ENCODE measurements at places on chromosomes 2 and 18. TPM values are rescaled to one million over a fixed set of nuclear protein-coding genes. Genes with fewer than 3 reads are reported as not detected.
A peak's percentile ranks its signal among the peaks of the same experiment; 100 is the strongest.

EIF5B gene
- 22.8 TPM for total RNA-seq

COLEC12 gene
- 60.6 TPM for total RNA-seq

TFPI gene
- total RNA-seq = 111 TPM

TWIST2 gene
- total RNA-seq = 118 TPM

EGR4 gene
- total RNA-seq = under 0.01 TPM

GAL3ST2 gene
- total RNA-seq = not detected

RNF152 gene
- total RNA-seq = 24.4 TPM

- H3K36me3 ChIP-seq = peaks cover 13% of the 10 kb centered on the region
- H3K4me3 ChIP-seq = no peak overlapping the region
- H3K27me3 ChIP-seq = no peaks in the 10 kb centered on the region
- H3K27ac ChIP-seq = no peak overlapping the region
Measured at GRCh38 chr18:76922107-76922506, 99.8 kb downstream of the ZNF236 start.

GRCh38 chr18:36025025-36025424, 42.3 kb downstream of the RPRD1A start:
- H3K4me3 ChIP-seq = no peak overlapping the region
- H3K27me3 ChIP-seq = no peaks in the 10 kb centered on the region
- peaks cover 2% of the 10 kb centered on the region for H3K36me3 ChIP-seq

DNA sequence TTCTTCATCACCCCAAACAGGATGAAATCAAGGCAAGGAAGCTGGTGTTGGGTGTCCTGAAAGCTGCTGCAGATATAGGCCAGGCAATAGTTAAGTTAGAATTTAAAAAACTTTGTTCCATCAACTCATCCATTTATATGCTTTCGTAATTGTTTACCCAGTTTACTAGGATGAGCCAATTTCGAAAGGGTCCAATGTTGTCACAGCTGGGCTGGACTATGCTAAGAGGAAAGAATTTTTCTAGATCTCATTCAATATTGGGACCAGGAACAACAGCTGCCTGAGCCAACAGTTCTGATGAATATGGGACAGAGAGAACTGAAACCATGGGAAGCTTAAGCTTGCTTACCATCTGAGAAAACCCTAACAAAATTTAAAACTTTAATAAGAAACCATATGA, 21.6 kb upstream of the SP3 start:
- no peaks in the 10 kb centered on the region for H3K27me3 ChIP-seq
- no peak overlapping the region for H3K4me3 ChIP-seq
- DNase-seq = peak; percentile 78
- H3K4me1 ChIP-seq = peaks cover 21% of the 10 kb centered on the region
- no peak overlapping the region for H3K27ac ChIP-seq

DNA sequence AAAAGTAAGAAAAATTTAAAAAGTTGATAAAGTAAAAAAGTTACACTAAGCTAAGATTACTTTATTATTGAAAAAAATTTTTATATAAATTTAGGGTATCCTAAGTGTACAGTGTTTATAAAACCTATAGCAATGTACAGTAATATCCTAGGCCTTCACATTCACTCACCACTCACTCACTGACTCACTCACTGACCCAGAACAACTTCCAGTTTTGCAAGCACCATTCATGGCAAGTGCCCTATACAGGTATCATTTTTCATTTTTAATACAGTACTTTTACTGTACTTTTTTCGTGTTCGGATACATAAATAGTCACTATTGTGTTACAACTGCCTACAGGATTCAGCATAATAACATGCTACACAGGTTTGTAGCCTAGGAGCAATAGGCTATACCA, 8.9 kb upstream of the THUMPD2 start:
- no peaks in the 10 kb centered on the region for H3K4me1 ChIP-seq
- H3K27me3 ChIP-seq = no peaks in the 10 kb centered on the region
- H3K27ac ChIP-seq = no peak overlapping the region
- H3K36me3 ChIP-seq = no peaks in the 10 kb centered on the region

DNA sequence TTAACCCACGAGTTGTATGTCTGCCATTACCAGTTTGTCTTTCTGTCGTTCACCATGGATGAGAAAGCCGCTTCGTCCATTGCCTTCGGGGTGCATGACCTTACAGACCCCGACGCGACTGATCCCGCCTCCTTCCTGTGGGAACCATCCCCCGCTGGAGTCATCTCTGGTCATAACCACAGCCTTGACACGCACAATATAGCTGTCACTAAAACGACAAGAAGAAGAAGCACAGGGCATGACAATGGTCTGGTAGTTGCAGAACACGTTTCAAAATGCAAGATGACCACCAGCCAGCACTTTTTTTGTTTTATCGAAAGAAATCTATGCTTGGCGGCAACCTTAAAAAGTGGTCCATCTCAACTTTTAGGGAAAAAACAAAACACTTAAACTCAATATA, 87.7 kb downstream of the SPRED2 start:
- no peaks in the 10 kb centered on the region for H3K27me3 ChIP-seq
- H3K4me1 ChIP-seq = peaks cover 2% of the 10 kb centered on the region
- no peak overlapping the region for H3K4me3 ChIP-seq
- no peaks in the 10 kb centered on the region for H3K36me3 ChIP-seq
- no peak overlapping the region for H3K27ac ChIP-seq
- no peak for DNase-seq

- H3K27ac ChIP-seq = no peak overlapping the region
- no peak overlapping the region for H3K4me3 ChIP-seq
- H3K4me1 ChIP-seq = no peaks in the 10 kb centered on the region
- H3K27me3 ChIP-seq = peaks cover 6% of the 10 kb centered on the region
- DNase-seq = no peak
Measured at GRCh38 chr2:171584001-171584400, 61.7 kb downstream of the CYBRD1 start.

DNA sequence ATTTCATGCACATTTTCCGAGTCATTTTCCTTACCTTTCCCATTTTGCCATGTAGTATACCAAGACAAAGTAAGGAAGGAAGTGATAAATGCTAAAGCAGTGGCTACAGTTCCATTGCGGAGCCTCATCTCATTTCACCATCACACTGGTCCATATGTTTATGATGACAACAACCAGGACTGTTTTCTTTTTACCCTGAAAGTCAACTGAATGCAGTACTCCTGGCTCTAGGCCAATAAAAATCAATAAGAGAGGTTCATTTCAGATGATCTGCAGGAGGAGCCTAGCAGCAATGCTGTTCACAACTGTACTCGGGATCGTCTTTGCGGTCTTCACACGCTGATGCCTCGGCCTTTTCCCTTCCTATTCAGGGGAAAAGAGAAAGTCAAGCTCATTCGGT, 4.7 kb downstream of the MGAT4A start:
- H3K4me1 ChIP-seq = peaks cover 2% of the 10 kb centered on the region
- H3K27me3 ChIP-seq = peaks cover 9% of the 10 kb centered on the region
- H3K36me3 ChIP-seq = no peaks in the 10 kb centered on the region

- H3K4me1 ChIP-seq = no peaks in the 10 kb centered on the region
- no peaks in the 10 kb centered on the region for H3K36me3 ChIP-seq
- H3K27me3 ChIP-seq = no peaks in the 10 kb centered on the region
- no peak for DNase-seq
- no peak overlapping the region for H3K27ac ChIP-seq
Measured at GRCh38 chr2:146532509-146533147, 1312.2 kb upstream of the ACVR2A start.

All from fibroblast of lung (primary cell).